ENCODE measurements at places on chromosomes 2 and 18.

DNA sequence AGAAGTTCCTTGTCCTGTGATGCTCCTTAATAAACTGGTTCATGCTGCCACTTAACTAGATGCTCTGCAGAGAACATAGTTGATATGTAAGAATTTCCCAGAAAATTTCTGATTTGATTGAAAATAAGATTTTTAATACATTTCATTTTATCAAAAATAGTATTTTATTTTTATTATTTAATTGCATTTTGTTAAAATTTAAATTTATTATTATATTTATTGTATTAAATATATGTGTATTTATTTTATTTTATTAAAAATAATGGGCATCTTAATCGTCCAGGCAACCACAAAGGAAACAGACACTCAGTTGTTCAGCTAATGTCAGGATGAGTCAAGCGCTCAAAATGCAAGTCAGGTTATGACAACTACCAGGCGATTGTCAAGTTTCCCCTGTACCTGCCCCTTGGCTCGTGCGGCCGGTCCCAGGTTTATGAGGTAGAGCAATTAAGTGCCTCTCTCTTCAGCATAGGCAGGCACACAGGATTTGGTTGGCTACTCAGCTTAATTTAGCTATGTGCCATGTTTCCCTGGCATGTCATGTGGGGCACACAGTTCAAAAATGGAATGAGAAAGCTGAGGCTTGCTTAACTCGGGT is 361.2 kb downstream of the RND3 start:
- DNase-seq: no peak

DNA sequence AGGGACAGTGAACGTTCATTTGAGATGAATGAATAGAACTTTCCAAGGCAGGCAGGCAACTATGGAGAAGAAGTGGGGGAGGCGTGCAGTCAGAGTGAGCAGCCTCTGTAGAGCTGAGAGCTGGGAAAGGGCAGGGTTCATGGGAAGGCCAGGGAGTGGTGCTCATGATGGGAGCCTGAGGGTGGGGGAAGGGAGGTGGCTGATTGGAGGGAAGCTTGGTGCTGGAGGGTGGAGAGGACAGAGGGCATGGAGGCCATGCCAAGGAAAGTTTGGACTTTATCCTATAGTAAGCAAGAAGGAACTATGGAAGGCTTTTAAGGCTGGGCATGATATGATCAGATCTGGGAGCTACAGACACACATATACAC is 47.6 kb upstream of the LGALSL start:
- DNase-seq: no peak

- DNase-seq: no peak
These were observed 58.8 kb upstream of the TANK start for GRCh38 chr2:161101406-161101805.

- DNase-seq: no peak
These were observed 216.9 kb downstream of the BCL11A start for GRCh38 chr2:60336442-60337141.

GRCh38 chr2:99190548-99190947 is 9.6 kb downstream of the MRPL30 start:
- DNase-seq: no peak

- no peak for DNase-seq
These were observed 145.0 kb downstream of the ZBTB7C start for GRCh38 chr18:48263914-48264902.

DNA sequence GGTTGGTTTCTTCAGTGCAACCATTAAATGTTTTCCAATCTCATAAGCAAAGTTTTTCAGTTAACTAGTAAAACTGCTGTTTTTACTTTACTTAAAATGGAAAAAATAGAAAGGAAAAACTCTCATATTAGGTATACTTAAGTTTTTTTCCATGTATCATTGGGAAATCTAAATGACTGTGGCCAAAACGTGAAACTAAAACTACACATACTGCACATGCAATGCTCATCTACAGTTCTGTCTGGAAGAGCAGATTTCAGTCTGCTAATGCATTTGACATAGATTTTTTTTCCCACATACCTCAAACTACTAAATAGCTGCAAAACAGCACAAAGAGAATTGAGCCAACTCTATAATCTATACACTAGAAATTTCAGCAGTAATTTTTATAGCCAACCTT is 62.6 kb downstream of the COL5A2 start:
- no peak for DNase-seq

DNA sequence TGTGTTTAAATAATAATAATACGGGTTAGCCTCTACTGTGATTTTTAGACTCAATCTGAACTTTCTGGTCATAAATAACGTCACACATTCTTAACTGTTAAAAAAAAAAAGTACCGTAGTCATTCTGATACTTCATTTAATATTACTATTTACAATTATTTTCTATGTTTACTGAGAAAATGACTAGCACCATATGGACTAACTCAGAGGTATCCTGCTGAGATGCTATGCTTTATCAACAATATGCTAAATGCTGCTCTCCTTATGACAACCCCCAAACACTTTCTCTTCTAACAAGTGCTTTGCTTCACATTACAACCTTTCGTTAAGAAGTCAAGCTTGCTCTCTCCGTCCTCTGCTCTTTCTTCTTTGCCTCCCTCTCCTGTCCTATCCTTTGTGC is 182.1 kb downstream of the AFF3 start:
- no peak for DNase-seq

- DNase-seq: peak; percentile 49
These were observed 123.0 kb upstream of the SLC39A10 start for GRCh38 chr2:195533771-195534642.

DNA sequence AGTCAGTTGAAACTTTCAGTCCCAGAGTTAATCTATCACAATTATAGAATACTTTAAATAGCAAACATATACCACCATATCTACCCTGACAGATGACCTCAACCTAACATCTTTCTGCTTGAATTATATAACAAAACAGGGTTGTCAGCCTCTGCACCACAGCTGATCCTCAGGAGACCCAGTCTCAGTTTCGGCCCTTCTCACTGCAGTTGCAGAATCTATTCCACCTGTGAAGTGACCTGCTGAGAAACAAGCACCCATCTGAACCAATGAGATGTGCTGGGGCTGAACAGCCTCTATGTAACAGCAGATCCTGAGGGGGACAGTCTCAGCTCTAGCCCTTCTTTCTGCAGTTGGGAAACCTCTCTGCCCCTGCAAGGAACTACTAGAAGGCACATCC is 567.6 kb downstream of the KCNJ3 start:
- DNase-seq: no peak

DNA sequence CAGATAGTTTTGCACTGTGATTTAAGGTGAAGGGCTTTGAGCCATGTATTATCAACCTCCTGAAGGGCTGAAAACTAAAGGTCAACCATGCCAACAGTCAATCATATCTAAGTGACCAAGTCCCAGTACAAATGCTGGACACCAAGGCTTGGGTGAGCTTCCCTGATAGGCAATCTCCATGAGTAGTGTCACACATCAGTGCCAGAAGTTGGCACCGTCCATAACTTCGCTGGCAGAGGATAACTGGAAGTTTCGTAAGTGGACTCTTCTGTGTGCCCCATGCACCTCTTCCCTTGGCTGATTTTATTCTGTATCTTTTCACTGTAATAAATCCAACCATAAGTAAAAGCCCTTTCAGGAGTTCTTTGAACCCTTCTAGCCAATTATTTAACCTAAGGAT is 13.2 kb downstream of the REV1 start:
- DNase-seq: no peak

GRCh38 chr2:171718720-171719119 is 31.5 kb downstream of the DYNC1I2 start:
- DNase-seq: no peak

GRCh38 chr2:49002750-49003149 is 151.6 kb downstream of the FSHR start:
- no peak for DNase-seq

DNA sequence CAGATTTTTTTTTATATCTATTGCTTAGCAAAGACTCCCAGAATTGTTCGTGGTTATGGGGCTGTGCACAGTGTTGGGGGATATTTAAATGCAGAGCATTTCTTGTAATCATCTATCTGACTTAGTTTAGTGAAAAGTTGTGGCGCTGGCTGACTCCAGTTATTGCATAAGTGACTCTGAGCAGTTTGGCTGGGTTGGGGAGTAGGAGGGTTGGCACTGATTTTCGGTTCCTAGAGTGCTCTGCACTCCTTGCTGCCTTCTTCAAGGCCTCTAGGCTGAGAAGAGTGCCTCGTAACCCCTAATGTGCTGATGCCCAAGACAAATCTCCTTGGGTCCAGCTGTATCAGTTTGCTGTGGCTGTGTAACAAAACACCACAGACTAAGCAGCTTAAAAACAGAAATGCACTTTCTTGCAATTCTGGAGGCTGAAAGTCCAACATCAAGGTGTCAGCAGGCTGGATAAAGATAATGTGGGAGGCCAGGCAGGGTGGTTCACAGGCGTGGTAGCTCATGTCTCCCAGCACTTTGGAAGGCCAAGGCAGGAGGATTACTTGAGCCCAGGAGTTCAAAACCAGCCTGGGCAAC is 6.5 kb upstream of the IMPA2 start:
- DNase-seq: no peak

- DNase-seq: no peak
These were observed 1615.3 kb upstream of the ZEB2 start for GRCh38 chr2:146135245-146135644.

GRCh38 chr2:144606466-144607095 is 86.7 kb upstream of the ZEB2 start:
- DNase-seq: no peak

- DNase-seq: no peak
These were observed 264.1 kb upstream of the MEIS1 start for GRCh38 chr2:66170744-66171330.

DNA sequence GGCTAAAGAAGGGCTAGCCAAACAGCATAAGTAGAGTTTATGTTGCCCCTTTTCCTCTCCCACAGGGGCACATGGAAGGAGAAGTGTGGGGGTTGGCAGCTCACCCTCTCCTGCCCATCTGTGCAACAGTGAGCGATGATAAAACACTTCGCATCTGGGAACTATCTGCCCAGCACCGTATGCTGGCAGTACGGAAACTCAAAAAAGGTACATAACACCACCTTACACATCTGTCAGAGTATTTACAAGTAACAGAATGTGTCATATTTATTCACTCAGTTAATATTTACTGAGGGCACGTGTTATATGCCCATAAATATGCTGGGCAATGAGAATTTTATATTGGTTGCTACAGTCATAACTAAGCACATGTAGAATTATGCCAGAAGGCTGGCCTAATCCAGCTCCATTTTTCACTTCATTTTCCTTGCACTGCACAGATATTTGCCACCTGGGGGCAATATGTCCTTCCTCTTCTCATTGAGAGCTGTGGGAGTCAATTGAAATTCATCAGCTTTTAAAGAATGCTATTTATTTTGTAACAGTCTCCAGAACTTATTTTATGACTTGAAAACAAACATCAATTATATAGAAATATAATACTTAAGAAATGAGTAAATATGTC is 150.6 kb downstream of the RTN4 start:
- DNase-seq: no peak

GRCh38 chr18:76564117-76564516 is 69.1 kb upstream of the ZNF516 start:
- DNase-seq: no peak

- no peak for DNase-seq
These were observed 78.1 kb downstream of the CIB4 start for GRCh38 chr2:26562811-26563645.

DNA sequence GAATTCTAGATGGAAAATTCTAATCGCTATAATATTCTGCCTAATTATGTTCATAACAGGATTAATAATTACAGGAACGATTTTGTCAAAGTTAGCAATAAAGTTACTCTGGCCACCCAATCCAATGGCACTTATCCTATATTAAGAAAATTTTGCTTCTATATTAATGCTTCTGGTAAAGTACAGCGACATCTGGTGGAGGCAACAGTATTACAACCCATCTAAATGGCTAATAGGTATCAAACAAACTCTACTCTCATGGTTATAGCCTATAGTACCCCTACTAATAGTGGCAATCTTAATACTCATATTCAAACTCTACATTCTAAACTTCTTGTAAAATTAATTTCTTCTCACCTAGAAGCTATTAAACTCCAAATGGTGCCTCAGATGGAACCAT is 1084.7 kb upstream of the LRRTM1 start:
- no peak for DNase-seq

- no peak for DNase-seq
These were observed 120.9 kb downstream of the MMADHC start for GRCh38 chr2:149466635-149467034.

DNA sequence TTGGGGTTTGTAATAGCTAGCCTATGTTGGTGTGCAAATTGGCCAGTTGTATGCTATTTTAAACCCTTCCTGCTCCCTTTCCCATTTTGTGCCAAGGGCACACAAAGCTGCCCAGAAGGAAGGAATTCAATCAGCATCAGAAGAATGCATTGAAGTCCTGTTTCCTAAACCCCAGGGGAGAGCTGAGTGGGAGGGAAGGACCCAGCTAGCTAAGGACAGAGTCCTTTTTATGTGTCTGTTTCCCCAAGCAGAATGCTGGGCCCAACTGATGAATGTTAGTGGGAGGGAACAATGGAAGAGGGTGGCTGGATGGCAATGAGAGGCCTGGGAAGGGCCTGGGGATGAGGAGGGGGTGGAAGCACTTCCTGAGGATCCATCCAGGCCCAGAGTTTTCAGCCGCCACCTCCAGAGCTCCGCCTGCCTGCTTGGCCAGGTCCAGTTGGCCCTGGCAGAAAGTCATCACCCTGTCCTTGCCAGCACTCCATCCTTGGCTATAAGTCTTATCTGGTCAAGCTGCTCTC is 32.7 kb downstream of the MEX3C start:
- no peak for DNase-seq

DNA sequence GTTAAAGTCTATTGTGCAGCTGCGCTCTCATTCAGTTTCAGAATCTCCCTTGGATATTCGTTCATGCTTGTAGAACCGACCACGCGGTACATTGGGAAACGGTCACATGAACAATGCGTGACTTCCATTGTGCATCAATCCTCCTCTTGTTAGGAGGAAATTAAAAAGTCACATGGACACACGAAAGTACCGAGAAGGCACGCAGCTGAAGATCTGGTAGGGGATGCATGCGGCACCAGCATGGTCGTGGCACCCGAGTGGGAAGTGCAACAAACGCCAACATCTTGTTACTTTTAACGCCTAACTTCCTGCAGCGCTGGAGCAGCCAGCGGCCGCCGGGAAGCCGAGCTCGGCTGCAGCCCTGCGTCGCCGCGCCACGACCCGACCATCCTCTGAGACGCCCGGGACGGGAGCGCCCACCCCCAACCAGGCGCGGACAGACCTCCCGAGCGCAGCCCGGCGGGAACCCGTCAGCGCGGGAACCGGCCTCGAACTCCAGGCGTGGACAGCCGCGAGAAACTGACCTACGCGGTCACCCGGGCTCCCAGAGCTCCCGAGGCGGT is 412 bp downstream of the OSBPL1A start:
- no peak for DNase-seq

DNA sequence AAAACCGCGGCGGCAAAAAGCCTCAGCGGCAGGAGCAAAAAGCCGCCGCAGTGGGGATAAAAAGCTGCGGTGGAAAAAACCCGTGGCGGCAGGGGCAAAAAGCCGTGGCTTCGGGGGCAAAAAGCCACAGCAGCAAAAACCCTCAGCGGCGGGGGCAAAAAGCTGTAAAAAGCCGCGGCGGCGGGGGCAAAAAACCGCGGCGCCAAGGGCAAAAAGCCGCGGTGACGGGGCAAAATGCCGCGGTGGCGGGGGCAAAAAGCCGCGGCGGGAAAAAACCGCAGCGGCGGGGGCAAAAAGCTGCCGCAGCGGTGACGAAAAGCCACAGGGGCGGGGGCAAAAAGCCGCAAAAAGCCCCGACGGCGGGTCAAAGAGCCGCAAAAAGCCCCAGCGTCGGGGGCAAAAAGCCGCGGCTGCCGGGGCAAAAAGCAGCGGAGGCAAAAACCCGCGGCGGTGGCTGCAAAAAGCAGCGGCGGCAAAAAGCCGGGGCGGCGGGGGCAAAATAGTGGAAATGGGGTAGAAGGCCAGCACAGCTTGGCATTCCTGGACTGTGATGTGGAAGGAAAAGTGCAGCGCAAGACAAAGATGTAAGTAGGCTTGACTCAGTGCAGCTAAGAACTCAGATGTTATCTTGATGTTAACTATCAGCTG is 151.8 kb downstream of the ANKRD30BL start:
- no peak for DNase-seq
